ENCODE measurements at places on chromosomes 4 and X. TPM values are rescaled to one million over a fixed set of nuclear protein-coding genes. Genes with fewer than 3 reads are reported as not detected.

DNA sequence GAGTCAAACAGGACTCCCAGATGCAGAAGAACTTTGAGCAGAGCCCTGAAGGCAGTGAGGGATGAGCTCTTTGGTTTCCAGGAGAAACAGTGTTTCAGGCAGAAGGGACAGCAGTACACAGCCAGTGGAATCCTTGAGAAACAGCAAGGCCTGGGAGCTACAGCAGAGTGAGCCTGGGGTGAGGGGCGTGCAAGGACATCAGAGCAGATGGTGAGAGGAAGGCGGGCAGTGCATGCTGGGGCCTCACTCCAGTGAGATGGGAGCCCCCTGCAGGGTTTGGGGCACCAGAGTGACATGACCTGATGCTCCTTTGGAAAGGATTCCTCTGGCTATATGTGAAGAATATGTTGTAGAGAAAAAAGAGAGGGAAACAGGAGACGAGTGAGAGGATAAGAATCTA lies 98.1 kb upstream of the EGFL6 start:
- DNase-seq = no peak

- DNase-seq = no peak
These were observed 238.6 kb downstream of the RAPGEF2 start for GRCh38 chr4:159341522-159341921.

DNA sequence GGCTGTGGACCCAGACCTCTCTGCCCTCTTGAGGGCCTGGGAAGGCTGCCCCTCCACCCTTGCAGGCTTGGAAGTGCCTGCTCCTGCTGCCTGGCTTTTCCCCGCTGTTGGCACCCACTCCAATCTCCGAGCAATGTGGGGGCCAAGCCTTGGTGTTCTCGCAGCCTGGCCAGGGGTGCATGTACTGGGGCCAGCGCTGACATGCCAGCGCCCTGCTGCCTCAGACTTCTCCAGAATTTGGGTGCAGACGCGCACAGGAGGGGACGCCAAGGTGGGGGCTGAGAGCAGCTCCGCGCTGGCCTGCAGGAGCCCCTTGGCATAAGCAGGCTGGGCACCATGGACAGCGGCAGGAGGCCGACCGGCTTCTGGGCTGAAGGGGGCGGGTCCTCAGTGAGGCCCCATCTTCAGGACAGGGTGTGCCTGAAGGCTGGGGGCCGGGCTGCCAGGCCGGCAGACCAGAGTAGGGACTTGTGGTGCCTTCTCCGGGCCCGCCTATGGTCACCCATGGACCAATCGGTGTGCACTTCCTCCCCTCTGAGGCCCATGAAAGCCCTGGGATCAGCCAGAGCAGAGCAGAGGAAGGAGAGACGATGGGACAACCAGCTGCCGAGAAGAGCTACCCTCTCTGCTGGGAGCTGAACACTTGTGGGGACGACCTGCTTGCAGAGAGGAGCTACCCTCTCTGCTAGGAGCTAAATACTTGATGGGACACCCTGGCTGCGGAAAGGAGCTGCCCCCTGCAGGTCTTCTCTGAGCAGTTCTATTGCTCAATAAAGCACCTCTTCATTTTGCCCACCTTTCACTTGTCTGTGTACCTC lies 118.3 kb downstream of the DNAAF6 start:
- DNase-seq = no peak

- DNase-seq = no peak
These were observed 773 bp upstream of the ITM2A start for GRCh38 chrX:79367907-79368306.

DNA sequence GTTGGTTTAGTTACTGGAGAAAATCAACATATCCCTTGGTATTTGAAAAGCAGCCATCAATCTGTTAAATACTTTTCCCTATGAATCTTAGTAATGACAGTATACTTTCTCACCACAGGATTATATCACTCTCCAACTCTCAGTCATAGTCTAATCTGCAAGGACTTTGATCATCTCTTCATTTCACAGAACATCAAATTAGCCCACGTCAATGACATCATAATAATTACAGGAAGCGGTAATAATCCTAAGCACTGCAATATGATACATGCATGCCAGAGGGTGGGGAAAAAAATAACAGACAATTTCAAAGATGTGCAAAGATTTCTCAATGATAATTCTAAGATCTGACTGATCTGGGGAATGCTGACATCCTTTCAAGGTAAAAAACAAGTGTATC lies 404.1 kb downstream of the GPM6A start:
- DNase-seq = no peak

DNA sequence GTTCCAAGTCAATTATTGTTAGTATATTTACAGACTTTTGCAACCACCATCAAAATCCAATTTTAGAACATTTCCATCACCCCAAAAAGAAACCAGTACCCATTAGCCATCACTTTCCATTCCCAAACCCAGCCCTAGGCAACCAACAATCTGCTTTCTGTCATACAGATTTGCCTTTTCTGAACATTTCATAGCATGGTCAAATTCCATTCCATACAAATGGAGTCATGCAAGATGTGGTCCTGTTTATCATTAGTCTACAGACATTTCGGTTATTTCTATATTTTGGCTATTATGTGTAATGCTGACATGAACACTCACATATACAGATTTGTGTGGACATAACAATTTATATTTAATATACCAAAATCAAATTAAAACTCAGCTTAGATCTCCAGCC lies 508.7 kb downstream of the ZNF674 start:
- DNase-seq = no peak

DNA sequence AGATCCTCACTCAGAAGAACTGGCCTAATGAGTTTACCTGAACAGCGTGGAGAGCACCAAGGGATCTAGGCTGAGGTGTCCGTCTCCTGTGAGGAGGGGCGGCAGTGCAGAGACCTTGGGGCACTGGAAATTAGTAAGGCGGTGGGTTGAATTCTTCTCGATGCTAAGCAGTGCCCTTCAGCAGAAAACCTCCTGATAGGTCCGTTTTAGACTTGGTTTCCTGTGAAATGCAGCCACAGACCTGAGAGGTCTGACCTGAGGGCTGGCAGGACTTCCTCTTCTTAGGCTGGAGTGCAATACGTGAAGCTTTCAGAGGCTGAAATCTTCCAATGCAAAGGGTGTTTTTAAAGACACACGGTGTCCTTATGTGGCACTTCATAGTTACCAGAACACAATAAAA lies at the start of gene CLNK:
CLNK (minus strand) TSS at position 138 of the 400 bp plus-strand sequence. CDS start 16,899 bp downstream, outside the sequence.
- DNase-seq = no peak

GRCh38 chrX:150837845-150838244 lies 60.6 kb downstream of the CD99L2 start:
- no peak for DNase-seq

- no peak for DNase-seq
These were observed 31.4 kb upstream of the SOWAHD start for GRCh38 chrX:119726900-119727555.

DNA sequence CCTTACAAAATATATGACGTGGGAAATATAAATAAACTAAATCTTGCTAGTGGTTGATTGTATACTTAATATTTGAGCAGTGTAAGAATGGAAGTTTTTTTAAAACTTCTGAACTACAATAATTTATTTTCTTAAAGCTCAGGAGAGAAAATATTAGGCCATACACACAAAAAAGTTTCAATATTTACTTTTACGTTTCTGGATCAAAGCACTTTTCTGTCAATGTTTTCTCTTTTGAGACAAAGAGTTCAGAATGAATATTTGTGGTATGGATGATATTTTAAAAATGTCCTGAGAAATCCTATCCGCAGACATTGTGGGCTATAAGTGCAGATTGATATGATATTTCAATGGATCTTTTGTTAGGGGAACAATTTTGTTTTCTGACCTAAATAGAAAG lies 109.9 kb downstream of the TLL1 start:
- DNase-seq = no peak

DNA sequence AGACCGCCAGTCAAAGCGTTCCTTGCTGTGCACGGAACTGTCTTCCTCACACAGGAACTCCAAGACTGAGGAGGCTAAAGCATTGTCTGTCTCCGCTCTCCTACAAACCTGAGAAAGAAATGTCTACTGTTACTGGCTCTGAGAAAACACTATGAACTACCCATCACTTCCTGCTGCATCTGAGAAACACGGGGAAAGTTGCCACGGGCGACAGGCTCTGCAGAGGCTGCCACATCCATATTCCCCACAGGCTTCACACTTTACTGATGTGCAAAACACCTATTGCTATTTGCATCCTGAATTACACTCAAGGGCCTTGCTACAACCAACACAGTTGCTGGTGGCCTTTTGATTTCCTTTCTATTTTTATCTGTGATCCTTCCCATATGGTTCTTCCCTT lies 59.0 kb downstream of the AFAP1 start:
- no peak for DNase-seq

- no peak for DNase-seq
These were observed 129.3 kb upstream of the FAM9B start for GRCh38 chrX:9163214-9163709.

- DNase-seq = no peak
These were observed 106.8 kb upstream of the MAGEA10 start for GRCh38 chrX:152245213-152245612.

DNA sequence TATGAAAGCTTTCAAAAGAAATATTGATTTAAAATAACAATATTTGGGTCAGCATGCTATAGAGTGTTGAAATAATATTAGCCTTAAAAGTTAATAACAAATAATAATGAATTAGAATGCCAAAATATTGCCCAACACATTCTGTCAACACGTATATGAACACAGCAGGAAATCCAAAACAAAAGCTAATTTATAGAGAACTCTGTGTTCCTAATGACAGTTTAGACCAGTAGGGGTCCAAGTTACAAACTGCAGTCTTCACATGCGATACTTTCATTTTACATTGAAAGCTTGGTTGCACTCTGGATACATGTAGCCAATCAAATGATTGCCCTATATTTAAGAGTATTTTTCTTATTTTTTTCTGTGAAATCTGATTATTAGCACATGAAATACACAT lies 274.4 kb downstream of the DCTD start:
- DNase-seq = no peak

DNA sequence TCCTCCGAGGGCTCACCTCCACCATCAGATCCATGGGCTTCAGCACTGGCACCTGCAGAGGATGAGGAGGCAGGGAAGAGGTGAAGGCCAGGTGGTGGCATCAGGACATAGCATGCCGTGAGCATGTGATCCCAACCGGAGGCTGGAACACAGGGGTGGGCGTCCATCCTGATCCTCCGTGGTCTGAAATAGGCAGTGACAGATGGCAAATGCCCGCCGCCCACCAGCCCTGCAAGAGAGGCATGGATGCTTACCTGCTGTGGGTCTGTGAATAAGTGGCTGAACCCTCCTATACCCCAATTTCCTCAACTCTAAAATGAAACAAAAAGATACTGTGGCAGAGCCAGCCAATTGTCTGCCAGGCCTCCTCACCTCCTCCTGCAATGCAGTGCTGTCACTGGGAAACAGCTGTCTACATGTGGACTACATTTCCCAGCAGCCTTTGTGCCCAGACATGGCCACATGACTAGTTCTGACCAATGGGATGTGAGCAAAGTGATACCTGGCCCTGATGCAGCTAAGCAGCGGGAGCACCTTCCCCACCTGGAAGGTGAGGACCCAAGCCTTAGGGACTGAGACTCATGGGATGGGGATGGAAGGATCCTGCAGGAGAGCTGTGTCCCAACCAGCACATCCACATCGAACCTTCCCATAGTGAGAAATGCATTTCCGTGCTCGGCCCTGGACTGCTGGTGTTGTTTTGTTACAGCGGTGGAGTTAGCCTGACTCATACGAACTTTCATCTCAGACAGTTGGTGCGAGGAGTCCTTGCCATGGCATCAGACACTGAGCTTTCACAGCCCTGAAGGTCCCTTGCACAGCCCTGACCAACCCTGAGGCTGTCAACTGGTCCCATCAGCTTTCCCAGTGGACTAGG lies 99.5 kb downstream of the PPP2R2C start:
- no peak for DNase-seq

DNA sequence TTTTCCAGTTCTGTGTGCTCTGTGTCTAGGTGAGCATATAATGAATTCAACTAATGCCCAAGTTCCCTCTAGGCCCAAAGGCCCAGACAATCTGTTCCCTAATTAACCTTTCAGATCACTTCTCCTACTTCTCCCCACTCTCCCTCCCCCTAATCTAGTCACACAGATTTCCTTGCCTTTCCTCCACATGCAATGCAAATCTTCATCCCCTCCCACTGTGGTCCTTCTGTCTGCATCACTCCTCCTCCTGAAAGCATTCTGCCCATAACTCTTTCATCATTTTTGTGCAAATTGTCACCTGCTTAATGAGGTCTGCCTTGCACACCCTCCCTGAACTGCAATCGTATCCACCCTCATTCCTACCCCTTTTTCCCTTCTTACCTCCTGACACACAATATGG lies 346.6 kb downstream of the FBXO8 start:
- no peak for DNase-seq

DNA sequence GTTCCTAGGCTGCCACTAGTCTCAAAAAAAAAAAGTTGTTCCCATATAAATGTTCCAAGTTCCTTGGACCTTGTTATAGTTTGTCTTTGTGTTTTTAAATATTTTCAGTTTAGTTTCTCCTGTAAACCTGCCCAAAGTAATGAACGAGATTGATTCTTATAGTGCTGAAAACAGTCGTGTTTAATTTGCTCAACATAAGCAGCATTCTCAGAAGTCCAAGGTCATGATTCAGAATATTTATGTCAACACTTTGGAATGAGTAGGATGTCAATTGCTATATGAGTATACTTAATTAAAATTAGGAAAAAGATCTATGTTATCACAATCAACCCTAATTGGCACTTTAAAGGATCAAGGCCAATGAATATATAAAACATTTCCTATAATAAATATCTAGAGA lies 510.9 kb downstream of the PPP4R3C start:
- no peak for DNase-seq

NXF2B gene
- not detected for total RNA-seq

NPNT gene
- 40.6 TPM for total RNA-seq

SSX1 gene
- not detected for total RNA-seq

GYPE gene
- total RNA-seq = 1.4 TPM

ADGRG4 gene
- total RNA-seq = 0.09 TPM

CYBB gene
- 47.3 TPM for total RNA-seq

TMEM154 gene
- total RNA-seq = 2.0 TPM

NEXMIF gene
- 1.0 TPM for total RNA-seq

UGT2B15 gene
- total RNA-seq = 0.31 TPM

LNX1 gene
- 9.8 TPM for total RNA-seq

CT45A3 gene
- total RNA-seq = not detected

LONRF3 gene
- 54.4 TPM for total RNA-seq

SLC6A8 gene
- 30.4 TPM for total RNA-seq

CXorf49B gene
- total RNA-seq = not detected

PPBP gene
- 3.4 TPM for total RNA-seq

TMPRSS11E gene
- total RNA-seq = not detected
